ENCODE measurements at places on chromosomes 6 and 20.

- no peak for DNase-seq
Measured at GRCh38 chr20:22824077-22824476, 211.0 kb upstream of the SSTR4 start.

DNA sequence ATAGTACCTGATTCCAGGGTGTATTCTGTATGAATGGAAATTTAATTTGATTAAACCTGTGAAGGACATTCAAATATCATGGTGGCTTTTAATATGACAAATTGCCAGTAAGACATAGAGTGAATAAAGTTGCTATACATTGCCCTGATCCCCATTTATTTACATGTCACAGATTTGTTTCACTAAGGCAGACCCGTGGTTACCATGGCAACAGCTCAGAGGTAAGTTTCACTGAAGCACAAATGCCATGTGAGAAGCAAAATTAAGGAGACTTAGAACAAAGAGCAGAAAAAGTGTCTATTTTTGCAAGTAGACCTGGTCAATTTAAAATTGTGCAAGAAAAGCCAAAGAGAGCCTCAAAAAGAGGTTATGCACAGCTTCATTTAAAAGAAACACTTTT lies 63.7 kb downstream of the PXDC1 start:
- no peak for DNase-seq

DNA sequence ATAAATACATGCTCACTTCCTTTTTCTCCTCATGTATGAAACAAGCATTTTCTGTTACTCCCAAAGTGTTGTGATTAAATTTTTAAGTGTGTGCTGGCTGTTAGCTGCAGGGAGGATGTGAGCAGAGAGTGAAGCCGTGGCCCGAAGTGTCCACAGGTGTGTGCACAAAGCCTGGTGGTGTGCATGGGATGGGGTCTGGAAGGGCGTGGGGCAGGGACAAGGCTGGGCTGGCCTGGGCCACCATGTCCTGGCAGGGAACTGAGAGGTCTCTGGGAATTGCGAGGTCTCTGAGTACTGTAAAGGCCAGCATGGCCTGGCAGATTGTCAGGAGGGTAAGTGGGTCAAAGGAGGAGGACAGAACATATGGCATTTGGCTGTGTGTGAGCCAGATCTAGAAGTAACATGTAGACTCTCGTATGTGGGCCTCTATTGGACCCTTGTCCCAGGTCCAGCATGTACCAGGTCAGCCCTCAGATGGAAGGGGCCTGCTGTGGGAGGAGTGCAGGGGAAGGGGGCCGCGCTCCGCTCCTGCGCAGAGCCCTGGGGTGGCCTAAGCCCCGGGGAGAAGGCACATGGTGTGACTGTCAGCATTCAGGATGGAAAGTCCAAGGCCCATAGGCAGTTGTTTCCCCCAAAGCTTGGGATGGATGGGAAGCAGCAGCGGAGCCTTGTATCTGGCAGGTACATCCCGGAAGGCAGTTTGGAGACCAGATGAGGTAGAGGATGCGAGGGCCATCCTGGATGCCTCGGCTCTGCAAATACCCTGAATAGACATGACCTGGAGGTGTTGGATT lies 45.1 kb upstream of the PHACTR3 start:
- DNase-seq = no peak

- DNase-seq = no peak
Measured at GRCh38 chr6:7144872-7145584, 37.3 kb downstream of the RREB1 start.

GRCh38 chr20:23160536-23161243 lies 74.6 kb upstream of the CD93 start:
- no peak for DNase-seq

- no peak for DNase-seq
Measured at GRCh38 chr6:143107911-143108761, 47.4 kb downstream of the AIG1 start.

DNA sequence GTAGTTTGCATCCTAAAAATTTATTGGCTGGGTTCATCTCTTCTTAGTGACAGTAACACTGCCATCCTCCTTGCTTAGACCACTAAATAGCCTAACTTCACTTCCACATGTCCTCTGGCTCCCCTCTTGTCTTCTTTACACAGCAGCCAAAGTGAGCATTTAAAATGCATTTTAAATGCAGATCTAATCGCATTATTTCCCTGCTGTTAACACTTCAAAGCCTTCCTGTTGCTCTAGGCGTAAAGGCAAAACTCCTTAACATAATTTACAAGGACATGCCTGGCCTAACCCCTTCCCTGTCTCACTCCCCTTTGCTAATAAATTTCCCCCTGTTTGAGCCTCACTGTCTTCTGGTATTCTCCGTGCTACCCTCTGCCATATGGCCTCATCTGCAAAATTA lies 26.5 kb downstream of the NKAIN2 start:
- no peak for DNase-seq

DNA sequence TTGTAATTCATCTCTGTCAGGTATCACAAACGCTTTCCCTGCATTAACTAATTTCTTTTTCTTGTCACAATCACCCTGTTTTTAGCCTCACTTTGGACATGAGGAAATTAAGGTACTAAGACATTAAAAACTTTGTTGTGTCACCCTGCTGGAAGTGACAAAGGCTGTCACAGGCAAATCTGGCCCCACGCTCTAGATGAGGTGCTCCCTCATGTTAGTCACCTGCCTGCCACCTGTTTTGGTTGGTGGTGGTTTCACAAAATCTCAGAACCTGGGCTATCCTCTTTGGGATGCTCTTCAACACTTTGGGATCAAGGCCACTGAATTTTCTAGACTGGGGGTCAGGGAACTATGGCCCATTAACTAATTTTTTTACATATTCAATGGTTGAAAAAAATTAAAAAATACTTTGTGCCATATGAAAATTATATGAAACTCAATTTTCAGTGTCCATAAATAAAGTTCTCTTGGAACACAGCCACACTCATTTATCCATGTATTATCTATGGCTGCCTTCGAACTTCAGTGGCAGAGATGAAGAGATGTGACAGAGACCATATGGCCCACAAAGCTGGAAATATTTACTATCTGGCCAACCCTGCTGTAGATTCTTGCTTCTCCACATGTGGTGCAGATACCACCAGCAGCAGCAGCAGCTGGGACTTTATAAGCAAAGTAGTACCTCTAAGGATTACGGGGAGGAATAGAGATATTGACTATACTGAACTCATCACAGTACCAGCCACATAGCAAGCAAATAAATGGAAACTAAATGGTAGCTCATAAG lies 16.1 kb upstream of the TNFAIP3 start:
- no peak for DNase-seq

DNA sequence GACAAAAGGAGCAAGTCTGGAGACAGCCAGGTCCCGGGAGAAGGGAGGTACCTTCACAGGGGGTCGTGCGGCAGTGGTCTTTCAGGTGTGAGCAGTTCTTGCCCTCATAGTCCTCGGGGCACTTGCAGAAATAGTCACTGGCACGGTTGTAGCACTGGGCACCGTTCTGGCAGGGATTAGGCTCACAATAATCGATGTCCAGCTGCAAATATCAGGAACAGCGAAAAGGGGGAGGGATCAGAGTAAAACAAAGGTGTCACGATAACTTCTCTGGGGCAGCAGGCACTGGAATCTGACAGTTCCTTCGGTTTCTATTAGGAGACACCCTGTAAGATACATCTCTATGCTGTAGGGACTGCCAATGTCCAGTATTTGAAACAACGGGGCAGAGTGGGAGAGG lies 25.9 kb downstream of the JAG1 start:
- no peak for DNase-seq

DNA sequence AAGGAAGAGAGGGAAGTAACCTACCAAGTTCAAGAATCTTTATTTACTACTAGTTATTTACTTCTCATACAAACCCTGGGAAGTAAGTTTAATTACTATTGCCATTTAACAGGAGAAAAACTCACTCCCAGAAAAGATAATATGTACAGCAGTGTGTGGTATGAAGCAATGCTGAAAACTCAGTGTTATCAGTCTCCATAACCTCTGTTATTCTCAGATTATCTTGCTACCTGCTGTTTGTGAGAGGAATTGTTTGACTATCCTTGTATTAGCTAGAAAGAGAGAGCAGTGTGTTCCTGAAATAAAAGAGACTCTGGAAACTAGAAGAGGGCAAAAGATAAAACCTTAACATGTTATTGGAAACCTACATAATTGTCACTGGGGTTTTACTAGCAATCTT lies 38.2 kb downstream of the ADGRB3 start:
- DNase-seq = no peak

- DNase-seq = no peak
Measured at GRCh38 chr6:165616116-165616515, 46.9 kb downstream of the PDE10A start.

- DNase-seq = no peak
Measured at GRCh38 chr6:21947731-21948386, 349.0 kb downstream of the PRL start.

GRCh38 chr6:36800223-36801076 lies 38.8 kb downstream of the CPNE5 start:
- DNase-seq = no peak

DNA sequence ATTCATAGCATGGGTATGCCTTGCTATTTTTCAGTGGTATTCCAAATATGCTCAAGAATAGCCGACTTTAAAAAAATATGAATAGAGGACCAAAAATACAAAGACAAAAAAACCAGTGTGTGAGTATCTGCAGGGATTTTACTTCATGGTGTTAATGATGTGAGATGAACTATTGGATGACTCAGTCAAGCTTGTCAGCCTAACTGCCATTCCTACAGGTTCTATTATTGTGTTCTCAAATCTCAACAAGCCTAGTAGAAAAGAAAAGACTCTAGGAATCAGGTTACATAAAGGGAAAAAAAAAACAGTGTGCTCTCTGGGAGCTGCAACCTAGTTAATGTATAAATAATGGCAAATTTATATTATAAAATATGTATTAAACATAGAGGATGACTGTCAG lies 588.4 kb upstream of the BTBD3 start:
- DNase-seq = no peak

DNA sequence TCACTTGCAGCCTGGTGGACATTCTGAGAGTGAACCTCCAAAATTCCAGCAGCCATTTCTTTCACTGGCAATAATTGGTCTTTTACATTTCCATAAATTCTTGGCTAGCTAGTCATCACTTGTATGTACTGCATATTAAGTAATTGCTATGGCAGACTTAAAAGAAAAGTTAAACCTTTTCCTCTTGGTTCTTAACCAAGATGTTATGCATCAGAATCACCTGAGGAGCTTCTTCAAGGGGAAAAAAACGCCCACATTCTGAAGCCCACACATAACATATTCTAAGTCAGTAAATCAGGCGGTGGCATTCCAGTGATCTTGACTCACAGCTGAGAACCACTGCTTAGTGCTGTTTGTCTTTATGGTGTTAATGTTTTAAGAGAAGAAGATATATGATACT lies 37.0 kb downstream of the CDC40 start:
- no peak for DNase-seq

- DNase-seq = no peak
Measured at GRCh38 chr6:139060332-139060731, 31.8 kb downstream of the ABRACL start.

DNA sequence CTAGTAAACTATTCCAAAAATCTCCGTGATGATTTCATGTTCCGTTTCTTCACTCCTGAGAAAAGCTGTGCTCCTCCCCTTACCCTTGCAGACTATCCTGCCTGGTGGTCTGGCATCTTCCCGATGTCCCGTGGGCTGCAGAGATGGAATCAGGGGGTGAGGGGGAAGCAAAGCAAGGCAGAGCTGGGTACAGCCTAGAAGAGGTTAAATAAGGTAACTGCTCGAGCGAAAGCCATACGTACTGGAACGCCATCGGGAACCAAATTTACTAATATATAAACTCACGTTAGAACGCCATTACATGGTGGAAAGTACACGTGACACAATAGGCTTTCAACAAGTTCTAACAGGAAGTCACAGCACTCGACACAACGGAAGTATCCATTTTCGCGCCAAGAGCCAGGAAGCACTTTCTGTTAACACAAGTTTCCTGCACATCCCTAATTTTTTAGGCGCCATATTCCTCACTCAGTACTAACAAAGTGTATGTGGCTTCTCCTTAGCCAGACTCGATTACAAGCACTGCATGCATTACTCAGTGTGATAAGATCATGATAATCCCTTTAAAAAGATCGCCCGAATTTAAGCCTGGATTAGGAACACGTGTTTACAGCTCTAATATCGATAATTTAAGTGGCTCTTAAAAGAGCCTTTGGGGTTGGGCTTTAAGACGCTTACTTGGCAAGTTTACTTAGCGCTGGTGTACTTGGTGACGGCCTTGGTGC lies 101.6 kb upstream of the PRSS16 start:
- DNase-seq = peak; percentile 87

DNA sequence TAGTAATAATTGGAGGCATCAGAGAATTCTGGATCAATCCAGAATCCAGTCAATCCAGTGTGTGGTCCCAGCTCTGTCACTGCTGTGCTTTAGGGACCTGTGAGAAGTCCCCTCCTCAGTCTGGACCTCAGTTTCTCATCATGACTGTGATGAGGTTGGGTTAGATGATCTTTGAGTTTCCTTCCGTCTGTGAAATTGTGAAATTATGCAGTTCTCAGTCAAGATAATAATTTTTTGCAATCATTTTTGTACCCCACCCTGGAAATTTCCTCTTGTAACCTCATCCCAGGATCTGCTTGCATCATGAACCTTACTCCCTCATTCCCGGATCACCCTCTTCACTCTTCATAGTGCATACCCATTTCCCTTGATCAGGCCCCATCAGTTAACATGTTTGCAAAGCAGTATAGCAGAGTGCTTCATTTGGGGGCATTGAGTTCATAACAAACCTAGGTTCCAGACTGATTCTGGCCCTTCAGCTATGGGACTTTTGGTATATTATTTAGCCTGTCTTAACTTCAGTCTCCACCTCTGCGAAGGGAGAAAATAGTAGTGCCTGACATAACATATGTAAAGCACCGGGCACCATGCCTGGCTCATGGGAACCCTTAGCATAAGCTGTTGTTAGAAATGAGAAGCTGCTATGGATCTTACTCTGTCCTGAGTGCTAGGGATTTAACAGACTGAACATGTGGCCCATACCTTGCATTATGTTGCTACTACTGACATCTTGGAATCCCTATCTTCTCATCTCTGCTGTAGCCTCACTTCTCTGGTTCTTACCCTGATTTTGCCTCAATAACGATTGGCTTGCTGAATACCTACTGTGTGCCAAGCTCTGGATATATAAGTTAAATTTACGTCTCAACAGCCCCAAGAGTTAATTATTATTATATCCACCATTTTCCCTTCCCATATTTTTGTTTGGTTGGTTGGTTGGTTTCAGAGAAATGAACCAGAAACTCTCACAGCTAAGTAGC lies 1.3 kb downstream of the ZNF76 start:
- DNase-seq = no peak

DNA sequence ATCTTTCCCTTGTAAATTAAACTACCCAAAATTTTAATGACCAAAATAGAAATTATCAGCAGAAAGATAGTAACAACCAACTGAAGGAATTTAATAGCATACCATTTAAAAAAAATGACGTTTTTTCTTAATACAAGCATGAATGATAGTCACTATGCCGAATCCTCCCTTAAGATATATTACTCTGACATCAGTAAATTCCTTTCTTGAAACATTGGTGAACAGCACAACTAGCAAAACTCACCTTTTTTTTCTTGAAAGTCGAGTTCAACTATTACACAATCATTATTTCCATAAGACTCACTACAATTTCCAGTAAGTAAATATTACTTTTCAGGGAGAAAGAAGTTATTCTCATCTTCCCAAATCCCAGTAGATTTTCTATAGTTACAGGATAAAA lies 433.2 kb downstream of the GRIK2 start:
- DNase-seq = no peak

Measured in B cell (primary cell).